ENCODE measurements at places on chromosomes 1 and 21.

DNA sequence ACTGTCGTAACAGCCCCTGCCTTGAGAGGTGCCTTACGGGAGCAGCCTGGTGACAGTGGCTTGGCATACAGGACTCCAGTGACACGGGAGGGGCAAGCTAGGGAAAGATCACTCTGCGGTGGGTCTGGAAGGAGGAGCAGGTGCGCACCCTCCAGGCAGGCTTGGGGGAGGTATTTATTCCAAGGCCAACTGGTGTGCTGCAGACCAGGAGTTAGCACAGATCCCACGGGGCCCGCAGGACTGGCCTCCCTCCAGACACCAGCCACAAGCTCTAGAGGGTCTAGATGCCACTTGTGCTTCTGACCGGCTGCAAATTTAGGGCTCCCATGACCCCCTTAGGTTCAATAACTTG lies 22.1 kb downstream of the PSEN2 start:
- no peak for DNase-seq

GRCh38 chr1:165891111-165891860 lies 63.9 kb downstream of the UCK2 start:
- no peak for DNase-seq

DNA sequence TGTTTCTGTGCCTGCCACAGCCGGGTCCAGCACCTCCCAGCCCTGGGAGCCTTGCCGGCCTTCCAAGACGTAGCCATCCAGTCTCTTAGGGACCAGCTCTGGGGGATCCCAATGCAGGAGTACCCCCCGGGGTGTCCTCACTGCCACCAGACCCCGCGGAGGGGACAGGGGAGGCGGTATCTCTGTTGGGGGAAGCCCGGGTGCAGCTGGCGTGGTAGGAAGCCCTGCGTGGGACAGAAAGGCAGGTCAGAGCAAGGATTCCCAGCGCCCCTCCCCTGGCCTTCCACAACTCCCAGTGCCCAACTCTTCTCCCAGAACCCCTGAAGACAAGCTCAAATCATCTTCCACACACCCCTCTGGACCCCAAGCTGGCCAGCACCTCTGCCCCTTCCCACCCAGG lies 4.9 kb upstream of the TAGLN2 start:
- no peak for DNase-seq

DNA sequence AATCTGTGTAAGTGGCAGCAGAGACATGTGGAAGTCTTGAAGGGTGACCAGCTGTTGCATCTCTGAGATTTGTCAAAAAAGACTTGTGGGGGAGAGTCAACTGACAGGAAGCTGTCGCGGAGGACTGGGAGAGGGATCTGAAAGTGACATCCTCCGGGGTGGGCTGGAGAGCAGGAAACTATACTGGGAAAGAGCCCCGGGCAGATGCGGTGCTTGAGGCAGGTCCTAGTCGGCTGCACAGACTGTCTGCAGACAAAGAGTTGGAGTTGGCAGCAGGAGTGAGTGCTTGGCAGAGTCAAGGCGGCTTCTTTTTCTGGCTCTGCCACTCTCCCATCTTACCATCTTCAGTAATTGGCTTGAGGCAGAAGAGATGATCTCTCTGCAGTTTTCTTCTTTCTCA lies 294.0 kb upstream of the C1orf87 start:
- DNase-seq = no peak

- no peak for DNase-seq
Measured at GRCh38 chr1:118116909-118117308, 68.1 kb downstream of the SPAG17 start.
